Islet precursor cell (in vitro differentiated cells): ENCODE measurements at places on chromosomes 12 and 14.

DNA sequence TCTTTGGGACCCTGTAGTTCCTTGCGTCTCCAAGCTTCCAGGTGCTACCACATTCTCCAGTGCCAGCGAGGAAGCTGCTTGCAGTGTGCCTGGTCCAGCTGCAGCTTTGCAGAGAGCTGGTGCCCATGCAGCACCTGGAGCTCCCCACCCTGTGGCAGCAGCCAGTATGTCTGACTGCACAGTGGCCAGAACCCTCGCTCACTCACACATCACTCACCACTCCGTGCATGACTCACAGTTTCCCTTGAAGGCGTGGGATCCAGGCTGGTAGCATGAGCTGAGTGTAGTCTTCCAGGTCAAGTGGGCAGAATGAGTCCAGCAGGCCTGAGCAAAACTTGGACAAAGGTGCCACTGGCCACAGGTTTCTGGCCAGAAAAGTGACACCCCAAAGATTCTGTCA lies 33.6 kb downstream of the SDR9C7 start:
- DNase-seq, result no peak

- no peak for DNase-seq
Observed at GRCh38 chr12:52197371-52198231, 5.8 kb upstream of the KRT80 start.

GRCh38 chr14:33279865-33280264 lies 341.2 kb downstream of the NPAS3 start:
- DNase-seq, result no peak

GRCh38 chr14:101770183-101770582 lies 8.7 kb downstream of the PPP2R5C start:
- DNase-seq, result no peak

- no peak for DNase-seq
Observed at GRCh38 chr12:132170094-132170636, 25.9 kb downstream of the NOC4L start.

DNA sequence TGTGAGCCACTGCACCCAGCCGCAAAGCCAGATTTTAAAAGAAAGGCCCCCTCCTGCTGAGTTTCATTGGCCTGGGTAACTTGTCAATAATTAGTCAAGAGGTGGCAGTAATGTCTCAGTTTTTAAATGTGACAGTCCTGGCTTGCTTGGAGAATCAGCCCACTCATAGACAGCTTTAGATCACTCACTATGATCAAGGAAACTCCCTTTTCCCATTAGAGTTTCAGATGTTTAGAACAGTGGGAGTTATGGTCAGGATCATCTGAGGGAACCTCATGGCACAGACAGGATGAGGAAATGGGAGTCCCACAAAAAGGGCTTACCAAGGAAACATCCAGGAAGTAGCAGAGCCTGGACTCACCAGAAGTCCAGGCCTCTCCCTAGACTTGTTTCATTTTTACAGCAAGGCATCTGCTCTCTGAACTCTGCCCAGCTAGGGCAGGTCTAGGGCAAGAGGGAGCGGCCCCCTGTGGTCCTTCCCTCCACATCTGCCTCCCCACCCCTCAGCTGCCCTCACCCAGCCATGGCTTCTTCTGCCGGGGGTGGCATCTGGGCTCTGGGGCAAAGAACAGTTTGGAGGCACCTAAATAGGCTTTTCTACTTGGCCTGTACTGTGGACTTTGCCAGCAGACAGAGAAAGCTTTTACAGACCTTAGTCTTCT lies 11.2 kb downstream of the BCL2L14 start:
- peak; percentile 56 for DNase-seq

DNA sequence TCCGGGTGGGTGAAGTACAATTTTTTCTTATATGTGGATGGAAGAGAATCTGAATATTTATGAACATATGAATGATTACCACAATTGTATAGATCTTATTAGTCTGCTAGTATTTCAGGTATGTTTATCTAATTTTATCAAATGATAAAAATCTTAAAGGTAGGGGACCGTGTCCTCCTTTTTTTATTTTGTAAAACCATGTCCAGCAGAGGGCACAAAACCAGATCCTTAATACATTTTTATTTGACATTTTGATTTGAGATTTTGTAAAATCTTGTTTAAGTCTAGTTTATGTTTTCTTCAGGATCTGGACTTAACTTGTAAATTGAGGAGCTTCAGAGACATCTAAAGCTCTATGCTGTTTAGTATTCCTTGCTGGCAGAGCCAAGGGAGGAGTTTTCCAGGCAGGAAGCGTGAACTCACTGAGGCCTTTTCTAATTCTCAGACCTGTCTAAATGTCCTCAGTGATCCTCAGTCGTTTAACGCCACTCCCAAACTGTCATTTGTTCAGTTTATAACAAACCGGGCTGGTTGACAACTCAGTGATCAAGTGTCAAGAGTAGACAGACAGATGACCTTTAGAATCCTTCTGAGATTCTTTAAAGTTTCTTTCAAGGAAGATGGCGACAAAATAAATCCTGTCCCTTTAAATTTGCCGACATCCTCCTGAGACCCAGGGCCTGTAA lies 263.9 kb downstream of the KTN1 start:
- DNase-seq, result no peak

- peak; percentile 93 for DNase-seq
Observed at GRCh38 chr14:64704143-64704742, at the start of gene PLEKHG3. Gene PLEKHG3, plus strand, starts transcription at chr14:64704424. Its CDS starts 23,208 bp downstream, at chr14:64727632.

GRCh38 chr14:35331605-35332516 lies 39.7 kb downstream of the PSMA6 start:
- peak; percentile 93 for DNase-seq

DNA sequence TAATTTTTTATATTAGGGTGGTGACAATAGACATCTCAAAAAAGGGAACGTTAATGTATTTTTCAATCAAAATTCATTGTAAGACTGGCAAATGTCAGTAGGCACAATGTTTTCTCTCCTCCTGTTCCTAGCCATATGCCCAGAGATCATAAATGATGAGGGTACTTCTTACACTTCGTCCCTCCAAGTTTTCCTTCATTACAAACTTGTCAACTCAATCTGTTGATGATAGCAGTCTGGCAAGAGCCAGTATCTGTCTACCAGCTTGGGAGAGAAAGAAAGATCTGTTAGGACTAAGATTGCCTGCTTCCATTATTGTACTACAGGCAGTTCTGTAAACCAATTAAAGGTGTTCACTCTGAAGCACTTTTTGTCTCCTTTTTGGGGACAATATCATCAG lies 130.9 kb upstream of the DAAM1 start:
- no peak for DNase-seq

- DNase-seq, result no peak
Observed at GRCh38 chr12:132302466-132303358, 26.7 kb downstream of the GALNT9 start.

DNA sequence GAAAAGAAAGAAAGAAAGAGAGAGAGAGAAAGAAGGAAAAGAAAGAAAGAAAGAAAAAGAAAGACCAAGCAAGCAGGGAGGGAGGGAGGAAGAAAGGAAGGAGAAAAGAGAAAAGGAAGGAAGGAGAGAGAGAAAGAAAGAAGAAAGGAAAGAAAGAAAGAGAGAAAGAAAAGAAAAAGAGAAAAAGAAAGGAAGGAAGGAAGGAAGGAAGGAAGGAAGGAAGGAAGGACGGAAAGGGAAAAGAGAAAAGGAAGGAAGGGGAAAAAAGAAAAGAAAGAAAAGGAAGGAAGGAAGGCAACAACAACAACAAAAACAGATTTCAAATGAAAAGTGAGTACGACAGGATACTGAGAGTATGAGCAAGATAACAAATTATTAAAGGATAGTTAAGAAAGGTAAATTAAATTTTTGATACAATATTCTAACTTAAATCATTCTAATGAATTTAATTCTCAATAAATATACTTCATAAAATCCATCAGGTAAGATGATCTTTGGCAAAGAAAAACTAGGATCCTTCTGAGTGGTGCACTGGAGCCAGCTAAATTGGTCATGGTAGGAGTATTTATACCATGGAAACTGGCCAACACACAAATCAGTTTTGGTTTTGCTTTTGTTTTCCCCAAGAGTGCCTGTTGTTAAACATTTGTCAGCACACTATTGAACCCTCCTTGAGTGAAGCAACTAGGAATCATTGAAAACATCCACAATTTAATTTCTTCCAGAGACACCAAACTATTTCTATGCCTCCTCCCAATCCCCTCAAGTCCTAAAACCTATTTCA lies 56.1 kb upstream of the DYRK2 start:
- DNase-seq, result no peak

GRCh38 chr14:21069388-21070082 lies 569 bp upstream of the ARHGEF40 start:
- DNase-seq, result peak; percentile 83

DNA sequence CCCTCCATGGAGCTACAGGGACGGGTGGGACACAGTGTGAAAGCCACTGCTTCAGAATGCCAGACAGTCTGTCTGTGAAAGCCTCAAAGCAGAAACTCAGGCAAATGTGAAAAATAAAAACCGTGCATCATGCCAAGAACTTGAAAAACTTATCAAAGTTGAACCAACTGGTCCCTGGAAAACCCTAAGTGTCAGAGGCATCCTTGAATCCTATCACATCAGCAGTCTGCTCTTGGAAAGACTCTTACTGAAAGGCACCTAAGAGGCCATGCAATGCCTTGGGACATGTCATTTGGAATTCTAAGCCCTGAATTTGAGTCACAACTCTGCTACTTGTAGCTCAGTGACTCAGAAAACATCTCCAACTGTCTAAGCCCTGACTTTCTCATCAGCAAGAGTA lies 62.4 kb upstream of the GRIN2B start:
- no peak for DNase-seq

DNA sequence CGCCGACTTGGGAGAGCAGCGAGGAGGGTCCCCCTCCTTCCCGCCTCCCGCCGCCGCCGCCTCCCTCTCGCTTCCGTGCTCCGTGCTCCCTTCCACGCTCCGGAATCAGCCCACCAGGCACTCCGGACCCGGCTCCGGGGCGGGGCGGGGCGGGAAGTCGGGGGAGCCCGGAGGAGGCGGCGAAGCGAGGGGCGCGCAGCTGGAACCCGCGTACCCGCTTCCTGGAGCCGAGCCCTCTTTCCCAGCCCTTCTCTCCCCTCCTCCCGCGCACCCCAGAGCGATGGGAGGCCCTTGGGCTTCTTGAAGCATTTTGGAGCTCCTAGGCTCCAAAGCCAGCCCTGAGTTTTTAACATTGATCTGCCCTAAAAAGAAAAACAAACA lies at the start of gene SYNDIG1L:
Gene SYNDIG1L (minus strand): TSS at position 9 of the 381 bp plus-strand sequence. CDS start 16,466 bp downstream, outside the sequence.
- no peak for DNase-seq

GRCh38 chr12:88952562-88952942 lies 372.3 kb upstream of the KITLG start:
- DNase-seq, result no peak

- no peak for DNase-seq
Observed at GRCh38 chr14:54194501-54194900, 202.3 kb upstream of the CDKN3 start.

GRCh38 chr14:77325746-77326094 lies 4.9 kb downstream of the GSTZ1 start:
- DNase-seq, result peak; percentile 75

GRCh38 chr14:83561261-83561660 lies 1968.7 kb upstream of the FLRT2 start:
- peak; percentile 42 for DNase-seq

GRCh38 chr12:54521293-54522060 lies 23.9 kb downstream of the NCKAP1L start:
- peak; percentile 26 for DNase-seq

DNA sequence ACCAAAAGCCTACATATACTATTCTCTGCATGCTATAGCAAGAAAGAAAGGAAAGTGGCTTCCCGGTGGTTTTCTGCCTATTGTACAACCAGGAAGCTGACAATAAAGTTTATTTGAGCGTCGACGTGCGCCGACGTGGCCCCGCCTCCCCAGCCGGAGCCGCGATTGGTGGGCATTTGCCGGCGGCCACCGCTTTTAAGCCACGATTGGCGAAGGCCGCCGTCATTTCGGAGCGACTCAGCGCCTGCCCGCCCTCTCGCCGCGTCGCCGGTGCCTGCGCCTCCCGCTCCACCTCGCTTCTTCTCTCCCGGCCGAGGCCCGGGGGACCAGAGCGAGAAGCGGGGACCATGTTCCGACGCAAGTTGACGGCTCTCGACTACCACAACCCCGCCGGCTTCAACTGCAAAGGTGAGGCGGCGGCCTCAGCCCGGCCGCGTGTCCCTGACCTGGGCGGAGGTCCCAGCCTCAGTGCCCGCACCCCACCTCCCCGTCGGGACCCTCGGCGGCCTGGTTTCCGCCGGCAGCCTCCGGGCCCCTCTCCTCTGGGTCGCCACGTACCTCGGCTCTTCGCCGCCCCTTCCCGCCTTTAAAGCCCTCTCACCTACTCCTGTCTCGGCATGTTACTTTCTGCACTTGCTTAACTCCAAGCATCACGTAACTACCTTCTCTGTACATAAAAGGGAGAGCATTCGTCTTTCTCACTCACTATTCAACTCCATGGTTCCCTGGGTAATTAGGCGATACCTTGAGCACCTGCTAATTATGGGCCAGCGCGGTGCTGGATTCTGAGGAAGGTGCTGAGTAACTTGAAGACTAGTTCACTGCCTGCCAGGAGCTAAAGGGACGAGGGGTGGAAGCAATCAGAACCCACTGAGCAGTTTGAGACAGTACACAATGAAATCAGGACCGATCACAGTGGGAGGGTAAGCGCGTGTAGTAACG lies at the start of gene RTRAF:
Gene RTRAF (plus strand): TSS at position 254 of the 942 bp plus-strand sequence. CDS start 94 bp downstream, at position 348.
- peak; percentile 94 for DNase-seq

DNA sequence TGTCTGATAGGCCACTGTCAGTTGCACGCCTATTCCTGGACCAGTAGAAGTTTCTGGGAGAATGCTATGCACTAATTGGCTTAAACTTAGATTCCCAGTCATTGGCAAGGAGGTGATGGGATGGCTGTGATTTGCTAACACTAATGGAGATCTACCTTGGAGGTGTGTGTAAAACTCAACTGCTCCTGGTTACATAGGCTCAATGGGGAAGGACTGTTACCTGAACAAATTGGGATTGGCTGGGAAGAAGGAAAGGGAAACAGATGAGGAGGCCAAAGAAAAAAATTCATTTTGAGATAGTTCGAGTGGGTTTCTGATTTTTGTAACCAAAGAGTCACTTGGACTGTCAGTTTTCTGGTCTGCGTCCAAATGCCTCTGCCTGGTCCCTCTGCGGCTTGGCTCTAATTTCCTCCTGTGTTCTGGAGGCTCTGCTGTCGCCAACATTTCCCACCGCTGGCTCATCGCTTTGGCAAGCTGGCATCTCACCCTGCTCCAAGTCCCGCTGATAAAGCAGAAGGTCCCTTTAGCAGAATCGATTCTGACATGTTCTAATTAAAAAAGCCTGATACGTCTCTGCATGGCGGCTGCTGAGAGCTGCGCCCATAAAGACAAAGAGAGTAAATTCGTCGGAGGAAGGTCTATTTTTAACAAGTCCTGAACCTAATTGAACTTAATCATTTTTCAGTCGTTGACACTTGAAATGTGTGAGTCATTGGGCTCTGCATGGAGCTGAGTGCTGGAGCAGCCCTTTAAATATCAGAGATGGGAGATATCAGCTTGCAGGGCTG lies 2.0 kb upstream of the CCDC63 start:
- no peak for DNase-seq

DNA sequence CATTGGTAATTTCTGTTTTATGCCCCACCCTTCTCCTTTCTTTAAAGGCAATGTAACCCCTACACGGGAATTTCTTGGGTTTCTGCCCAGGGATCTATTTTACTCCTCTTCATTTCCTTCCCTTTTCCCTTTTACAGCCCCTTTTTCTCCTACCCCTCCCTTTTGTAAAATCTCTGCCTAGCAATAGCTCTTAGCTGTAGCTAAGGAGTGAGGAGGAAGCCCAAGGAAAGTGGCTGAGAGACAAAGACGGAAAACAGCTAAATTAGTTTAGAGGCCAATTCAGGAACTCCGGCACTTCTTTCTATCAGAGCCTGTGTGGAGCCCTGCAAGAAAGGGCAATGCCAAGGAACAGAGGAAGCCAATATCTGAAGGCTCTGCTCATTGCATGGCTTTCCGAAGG lies 40.3 kb downstream of the SOCS2 start:
- DNase-seq, result no peak

GRCh38 chr14:99980299-99980698 lies 84.9 kb upstream of the EVL start:
- DNase-seq, result no peak

GRCh38 chr12:98635657-98636323 lies 8.8 kb downstream of the IKBIP start:
- DNase-seq, result no peak
